ENCODE measurements at places on chromosomes 12 and 14.
A peak's percentile ranks its signal among the peaks of the same experiment; 100 is the strongest.

GRCh38 chr14:39060818-39061437 is 42.1 kb downstream of the SEC23A start:
- DNase-seq = no peak

DNA sequence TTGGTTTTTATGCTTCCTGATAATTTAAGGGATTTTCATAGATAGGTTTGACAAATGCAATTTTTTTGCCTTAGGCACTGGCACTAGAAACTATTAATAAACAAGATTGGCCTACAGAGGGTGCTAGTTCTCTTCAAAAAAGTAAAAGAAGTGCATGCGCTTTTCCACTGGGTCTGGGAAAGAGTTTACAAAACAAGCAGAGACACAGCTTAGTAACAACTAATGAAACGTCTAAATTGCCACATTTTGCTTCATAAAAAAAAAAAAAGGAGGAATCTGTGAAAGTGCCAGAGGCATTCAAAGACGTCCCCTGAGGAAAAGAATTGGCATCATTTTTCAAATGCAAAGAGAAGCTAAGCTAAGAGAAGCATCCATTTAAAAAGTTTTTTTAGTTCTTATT is 58.3 kb upstream of the EEA1 start:
- peak; percentile 81 for DNase-seq

GRCh38 chr12:124006085-124006845 is 33.2 kb downstream of the ZNF664 start:
- no peak for DNase-seq

DNA sequence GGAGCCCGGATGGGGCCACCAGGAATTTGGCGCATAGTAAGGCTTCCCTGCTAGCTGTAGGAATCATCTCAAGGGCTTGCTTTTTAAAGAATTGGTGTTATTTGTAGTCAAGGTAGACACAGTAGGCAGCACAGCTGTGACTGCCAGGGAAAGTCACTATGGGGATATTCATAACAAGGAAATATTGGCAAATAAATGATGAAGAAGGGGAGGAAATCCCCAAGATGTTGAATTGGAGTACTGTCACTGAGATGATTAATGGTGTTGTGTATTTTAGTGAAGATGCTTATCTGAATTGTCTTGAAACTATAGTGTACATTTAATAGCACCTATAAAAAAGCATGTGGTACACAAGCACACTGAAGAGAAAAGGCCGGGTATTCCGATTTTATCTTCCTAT is 118.9 kb downstream of the NPAS3 start:
- no peak for DNase-seq

GRCh38 chr14:48786498-48786897 is 799.7 kb downstream of the RPS29 start:
- DNase-seq = no peak
